A549 treated with CORT108297 at 1 μM for 4 hours (cell line): ENCODE measurements at places on chromosomes 7 and 10. TPM values are rescaled to one million over a fixed set of nuclear protein-coding genes. Genes with fewer than 3 reads are reported as not detected.

Gene NME8
- not detected in 5 replicates for total RNA-seq

Gene APBB1IP
- total RNA-seq, result 8.7 to 9.4 TPM (median 9.1 TPM) in 5 replicates

Gene SEMA3A
- 3.9 to 6.7 TPM (median 5.6 TPM) in 5 replicates for total RNA-seq

Gene MYL7
- total RNA-seq, result not detected in 5 replicates
